ENCODE measurements at places on chromosomes 2 and 18.

DNA sequence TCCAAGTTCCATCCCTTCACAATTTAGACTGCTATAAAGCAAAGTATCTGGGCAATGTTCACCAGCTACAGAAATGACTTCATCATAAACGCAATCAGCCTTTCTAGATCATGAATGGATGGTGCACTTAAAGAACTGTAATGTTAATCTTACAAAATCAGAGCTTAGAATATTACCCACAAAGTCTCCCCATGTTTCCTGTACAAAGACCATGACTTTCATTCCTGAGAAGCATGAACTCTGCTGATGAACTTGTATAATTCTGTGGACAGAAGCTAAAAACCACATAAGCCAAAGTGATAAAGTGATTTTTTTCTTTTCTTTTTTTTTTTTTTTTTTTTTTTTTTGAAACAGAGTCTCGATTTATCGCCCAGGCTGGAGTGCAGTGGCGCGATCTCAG, 53.3 kb downstream of the C1D start:
- DNase-seq: no peak

- DNase-seq: no peak
Observed at GRCh38 chr2:140436936-140437335, 1656.7 kb upstream of the NXPH2 start.

DNA sequence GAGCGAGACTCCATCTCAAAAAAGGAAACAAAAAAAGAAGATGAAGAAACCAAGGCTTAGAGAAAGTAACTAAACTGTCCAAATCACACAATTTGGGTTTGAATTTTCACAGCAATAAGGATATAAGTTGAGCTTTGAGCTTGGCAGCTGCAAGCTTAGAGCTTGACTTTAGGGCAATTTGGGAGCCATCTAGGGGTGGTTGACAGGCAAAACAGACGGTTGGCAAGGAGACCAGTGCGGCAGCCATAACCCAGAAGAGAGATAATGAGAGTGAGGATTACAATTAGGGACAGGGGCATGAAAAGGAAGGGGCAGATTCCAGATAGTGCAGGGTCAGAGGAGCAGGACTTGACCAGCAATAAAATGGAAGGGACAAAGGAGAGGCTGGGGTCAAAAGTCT, 382.2 kb upstream of the HNRNPA3 start:
- no peak for DNase-seq

DNA sequence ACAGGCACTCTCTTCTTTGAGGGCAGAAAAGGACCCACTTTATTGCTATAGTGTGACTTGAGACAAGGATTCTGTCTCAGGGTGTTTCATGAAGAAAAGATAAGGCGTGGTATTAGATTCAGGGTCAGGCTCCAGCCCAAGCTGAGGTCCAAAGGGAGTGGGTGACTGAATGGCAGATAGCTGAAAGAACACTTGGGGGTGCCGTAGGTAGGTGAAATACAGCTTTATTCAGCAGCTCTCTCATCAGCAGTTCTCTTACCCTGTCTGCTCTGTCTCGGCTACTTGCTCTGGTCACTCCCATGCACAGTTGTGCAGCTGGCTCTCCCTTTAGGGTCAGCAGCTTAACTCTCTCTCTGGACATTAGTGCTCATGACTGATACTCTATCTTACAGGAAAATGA, 379.9 kb downstream of the LPIN1 start:
- DNase-seq: no peak

DNA sequence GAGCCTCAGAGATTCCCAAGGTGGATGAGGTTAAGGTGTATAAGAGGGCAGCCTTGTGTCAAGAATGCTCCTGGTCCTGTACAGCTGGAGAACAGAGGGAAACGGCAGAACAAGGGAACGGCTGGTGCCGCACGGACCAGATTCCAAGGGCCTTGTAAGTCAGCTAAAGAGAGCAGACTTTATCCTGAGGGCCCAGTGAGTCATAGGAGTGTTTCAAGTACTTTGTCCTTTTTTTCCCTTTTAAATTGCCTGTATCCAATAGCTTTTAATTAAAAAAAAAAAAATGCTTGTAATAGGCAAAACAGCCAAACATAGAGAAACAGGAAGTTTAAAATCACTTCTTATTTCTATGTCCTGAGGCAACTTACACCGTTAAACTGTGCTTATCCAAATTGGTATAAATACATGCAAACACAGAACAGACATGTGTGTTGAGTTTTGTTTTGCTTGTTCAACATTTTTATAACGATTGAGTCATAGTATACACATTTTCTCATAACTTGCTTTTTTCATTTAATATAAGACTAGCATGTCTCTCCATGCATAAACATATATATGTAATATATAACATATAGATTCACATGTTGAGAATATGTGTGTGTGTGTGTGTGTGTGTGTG, 42.1 kb upstream of the EVA1A start:
- peak; percentile 78 for DNase-seq

DNA sequence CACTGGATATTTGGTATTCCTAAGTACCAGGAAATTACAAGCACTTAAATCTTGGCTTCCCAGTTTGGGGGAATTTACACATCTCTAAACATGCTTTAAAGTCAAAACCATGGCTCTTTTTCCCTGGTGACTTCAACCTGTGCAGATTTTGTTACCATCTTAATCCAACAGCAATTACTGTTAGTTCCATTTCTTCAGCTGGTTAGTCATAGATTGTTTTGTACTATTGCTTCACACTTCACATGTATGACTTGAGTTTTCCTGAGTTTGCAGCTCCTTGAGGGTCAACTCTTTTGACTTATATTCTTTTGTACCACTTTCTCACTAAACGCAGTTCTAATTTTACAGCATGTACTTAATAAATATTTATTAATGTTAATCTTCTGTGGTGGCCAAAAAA, 203.4 kb upstream of the RND3 start:
- DNase-seq: peak; percentile 66

GRCh38 chr2:141932261-141932660, 198.6 kb downstream of the LRP1B start:
- DNase-seq: no peak

DNA sequence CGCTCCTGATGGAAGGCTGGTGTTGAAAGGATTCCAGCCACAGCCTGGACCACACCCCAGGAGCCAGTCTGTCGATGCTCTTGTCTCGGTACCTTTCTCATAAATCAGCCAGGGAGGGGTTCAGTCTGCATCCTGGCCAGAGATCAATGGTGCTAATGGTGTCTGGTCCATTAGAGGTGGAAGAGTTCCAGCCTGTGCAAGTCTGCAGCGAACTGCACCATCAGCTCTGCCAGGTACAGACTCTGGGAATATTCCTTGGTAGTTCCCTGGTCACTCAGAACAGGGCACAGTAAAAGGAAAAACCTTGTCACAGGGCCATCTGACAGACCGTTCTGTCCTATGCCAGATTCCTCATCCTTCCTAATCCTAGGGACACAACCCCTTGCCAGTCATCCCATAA, 164.3 kb downstream of the MTCL1 start:
- DNase-seq: no peak

GRCh38 chr2:164302786-164303185, 318.5 kb downstream of the GRB14 start:
- no peak for DNase-seq

DNA sequence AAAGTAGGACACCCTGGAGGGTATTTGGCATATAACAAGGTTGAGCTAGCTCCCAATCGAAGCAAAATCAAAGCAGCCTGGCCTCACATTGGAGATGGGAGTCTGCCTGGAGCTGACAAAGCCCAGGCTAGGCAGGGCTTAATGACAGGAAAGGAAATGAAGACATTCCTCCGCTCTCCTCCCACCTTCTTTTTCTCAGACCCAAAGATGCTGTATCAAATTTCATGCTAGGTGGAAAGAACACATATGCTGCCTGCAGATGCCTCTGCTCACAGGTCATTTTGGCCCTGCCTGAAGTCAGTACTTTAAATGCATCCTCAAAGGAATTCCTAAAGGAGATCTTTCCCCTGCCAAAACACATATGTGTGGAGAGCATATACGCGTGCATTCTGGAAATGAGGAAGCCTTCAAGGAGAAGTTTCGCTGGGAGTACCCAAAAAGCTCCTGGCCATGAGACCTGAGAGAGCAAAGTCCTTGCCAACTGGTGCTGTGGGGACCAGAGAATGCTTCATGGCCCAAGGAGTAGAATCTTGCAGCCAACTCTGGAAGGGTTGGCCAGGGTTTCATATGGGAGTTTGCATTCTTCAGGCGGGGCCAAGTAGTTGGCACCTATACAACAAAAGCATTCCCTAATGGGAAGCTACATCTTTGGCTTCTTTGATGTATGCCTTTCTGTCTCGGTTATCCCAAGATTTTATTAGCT, 88.0 kb downstream of the AQP4 start:
- no peak for DNase-seq

DNA sequence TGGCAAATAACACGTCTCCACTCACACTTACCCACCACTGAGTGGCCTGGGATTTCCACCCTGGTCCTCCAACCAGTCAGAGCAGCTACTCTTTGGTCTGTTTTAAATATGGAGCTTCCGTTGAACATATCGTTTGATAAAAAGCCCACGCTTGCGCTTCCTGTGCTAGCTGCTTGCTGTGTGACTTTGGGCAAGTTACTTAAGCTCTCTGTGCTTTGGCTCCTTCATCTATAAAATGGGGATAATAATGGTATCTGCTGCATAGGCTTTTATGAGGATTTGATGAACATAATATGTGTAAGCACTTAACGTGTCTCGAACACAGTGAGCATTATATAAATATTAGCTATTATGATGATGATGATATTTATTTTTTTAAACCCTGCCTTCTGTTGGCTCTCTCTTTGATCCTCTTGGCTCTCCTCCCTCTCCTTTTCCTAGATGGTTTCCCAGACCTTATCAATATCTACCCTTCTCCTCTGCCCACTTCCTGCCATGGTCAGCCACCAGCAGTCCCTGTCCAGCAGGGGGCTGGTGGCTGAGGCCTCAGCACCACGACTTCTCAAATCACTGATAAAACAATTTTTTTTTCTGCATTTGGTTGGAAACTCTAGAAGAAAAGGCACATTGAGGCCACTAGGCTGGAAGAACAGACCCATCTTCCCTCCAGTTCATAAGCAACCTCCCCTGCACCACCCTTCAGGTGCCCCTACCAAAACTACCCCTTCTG, 191.9 kb downstream of the LOXHD1 start:
- no peak for DNase-seq

DNA sequence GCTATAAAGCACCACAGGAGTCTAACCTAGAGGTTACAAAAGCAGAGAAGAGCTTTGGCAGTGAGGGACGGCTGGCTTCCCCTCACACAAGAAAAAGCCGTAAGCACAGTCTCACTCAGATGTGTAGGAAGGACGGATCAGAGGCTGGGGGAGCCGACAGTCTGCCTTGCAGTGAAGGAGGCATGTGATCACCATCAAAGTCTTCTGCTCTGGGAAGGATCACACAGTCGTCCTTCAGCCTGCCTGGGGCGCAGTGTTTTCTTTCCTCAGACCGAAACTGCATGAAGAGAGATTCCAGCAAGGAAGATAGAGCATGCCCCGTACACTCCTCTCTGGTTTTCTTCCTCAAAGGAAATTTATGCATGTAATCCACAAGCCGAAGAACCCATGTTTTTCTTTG, 24.1 kb downstream of the GATA6 start:
- DNase-seq: peak; percentile 82

- no peak for DNase-seq
Observed at GRCh38 chr18:24019641-24020331, 5.2 kb downstream of the TTC39C start.

DNA sequence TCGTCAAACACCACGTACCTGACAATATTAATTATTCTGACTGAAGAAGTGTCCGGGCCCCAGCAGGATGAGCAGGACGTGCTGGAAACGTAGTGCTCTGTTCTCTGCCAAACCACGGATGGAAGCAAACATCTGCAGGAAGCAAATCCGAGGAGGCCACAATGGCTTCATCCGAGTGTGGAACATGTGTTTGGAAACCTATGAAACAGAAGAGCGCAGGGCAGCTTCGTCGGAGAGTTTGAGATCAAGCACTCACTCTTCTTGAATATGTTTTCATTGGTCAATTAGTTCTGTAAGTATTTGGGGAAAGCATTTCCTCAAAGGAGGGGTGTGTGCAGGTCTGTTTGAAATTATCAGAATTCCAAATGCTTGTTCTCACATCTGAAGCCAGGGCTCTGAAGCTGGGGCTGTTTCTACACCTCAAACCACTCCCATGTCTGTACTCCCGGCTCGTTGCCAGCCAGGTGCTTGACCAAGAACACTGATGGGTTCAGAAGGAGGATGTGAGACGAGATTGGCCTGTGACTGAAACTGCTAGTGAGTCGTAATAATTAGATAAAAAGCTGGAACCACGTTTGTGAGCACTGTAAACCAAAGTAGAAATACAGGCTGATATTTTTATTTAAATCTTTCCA, 356.6 kb upstream of the SALL3 start:
- DNase-seq: no peak

GRCh38 chr2:83196225-83196624, 1262.9 kb downstream of the SUCLG1 start:
- peak; percentile 48 for DNase-seq

DNA sequence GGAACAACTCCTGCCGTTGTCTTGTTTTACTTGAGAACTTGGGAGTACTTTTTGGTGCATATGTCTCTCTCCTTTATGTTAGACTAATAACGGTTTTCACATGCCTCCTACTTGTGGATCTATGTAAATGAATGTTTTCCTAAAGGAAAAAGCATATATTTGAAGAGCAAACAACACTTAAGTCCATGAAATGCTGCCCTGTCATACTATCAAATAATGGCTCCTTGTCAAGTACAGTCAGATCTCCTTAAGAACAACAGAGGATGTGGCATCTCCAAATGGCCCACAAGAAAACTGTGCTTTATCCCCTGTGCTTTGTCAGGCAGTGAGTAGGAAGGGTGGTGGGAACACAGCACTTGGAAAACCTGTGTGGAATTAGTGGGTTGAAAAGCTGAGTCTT, 198.2 kb downstream of the PTGR3 start:
- no peak for DNase-seq

DNA sequence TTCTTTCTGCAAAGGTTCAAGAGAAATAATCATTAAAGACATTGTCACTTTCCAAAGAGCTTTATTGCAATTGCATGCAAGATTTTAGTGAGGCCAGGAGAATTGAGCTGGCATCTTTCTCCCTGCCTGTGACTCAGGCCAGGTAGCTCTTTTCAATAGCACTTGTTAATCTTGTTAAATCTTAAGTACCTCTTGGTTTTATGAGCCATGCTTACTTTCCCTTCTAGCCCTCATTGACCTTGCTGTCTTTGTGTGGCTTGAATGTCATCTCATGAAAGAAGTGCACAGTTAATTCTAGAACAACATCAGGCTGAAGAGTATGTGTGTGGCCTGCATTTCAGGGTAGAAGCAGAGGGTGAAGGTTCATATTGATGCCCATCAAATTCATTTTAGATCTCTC, 14.8 kb upstream of the LGALSL start:
- no peak for DNase-seq

- DNase-seq: no peak
Observed at GRCh38 chr2:5710615-5711014, 18.4 kb downstream of the SOX11 start.

DNA sequence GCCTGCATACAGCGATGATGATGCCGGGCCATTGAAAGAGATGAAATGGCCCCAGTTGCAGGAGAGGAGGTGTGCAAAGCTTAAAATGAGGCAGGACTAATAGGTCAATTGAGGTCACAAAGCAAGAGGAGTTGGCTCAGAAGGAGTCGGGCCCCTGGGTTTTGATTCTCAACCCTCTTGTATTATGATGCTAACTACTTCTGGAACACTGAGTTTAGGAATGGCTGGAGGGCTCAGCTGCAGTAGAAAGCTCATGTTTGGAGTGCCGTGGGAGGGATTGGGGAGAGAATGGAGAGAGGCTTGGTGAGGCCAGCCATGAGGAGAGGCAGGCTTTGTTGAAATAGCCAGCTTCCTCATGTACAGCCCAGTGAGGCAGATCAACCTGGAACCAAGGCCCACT, 4.8 kb downstream of the TNP1 start:
- DNase-seq: no peak

GRCh38 chr2:70767079-70767698, 811 bp downstream of the ADD2 start:
- DNase-seq: no peak

- DNase-seq: no peak
Observed at GRCh38 chr2:230690439-230690838, 22.2 kb upstream of the CAB39 start.

Measured in fibroblast of villous mesenchyme (primary cell).